T-helper 2 cell (primary cell): ENCODE measurements at places on chromosomes 4 and X.

- no peak for DNase-seq
These were observed at the start of gene TCEAL9 for GRCh38 chrX:103356130-103356798. Gene TCEAL9, plus strand, starts transcription at chrX:103356506. Its CDS starts 1,179 bp downstream, at chrX:103357685.

GRCh38 chrX:5490786-5491563 is 737.7 kb downstream of the NLGN4X start:
- no peak for DNase-seq

DNA sequence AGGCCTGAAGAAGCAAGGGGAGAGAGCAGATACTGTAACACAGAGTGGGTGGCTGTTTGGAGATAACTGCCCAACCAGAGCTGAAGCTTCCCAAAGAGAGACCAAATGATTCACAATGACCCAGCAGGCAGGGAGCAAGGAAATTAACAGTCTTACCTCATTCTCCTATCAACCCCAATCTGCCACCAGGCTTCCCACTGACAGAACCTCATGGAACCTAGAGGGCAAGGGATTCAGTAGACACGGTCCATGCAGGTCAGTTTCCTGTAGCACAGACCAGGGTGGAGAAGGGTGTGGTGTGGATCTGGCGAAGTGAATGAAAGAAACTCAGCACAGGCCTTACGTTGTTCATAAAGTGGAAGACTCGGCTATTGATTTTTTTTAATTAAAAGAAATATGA is 60.7 kb upstream of the ALB start:
- no peak for DNase-seq

GRCh38 chr4:139312552-139313332 is 10.5 kb upstream of the NDUFC1 start:
- DNase-seq: no peak

GRCh38 chrX:68018248-68019203 is 414.8 kb downstream of the OPHN1 start:
- DNase-seq: no peak

DNA sequence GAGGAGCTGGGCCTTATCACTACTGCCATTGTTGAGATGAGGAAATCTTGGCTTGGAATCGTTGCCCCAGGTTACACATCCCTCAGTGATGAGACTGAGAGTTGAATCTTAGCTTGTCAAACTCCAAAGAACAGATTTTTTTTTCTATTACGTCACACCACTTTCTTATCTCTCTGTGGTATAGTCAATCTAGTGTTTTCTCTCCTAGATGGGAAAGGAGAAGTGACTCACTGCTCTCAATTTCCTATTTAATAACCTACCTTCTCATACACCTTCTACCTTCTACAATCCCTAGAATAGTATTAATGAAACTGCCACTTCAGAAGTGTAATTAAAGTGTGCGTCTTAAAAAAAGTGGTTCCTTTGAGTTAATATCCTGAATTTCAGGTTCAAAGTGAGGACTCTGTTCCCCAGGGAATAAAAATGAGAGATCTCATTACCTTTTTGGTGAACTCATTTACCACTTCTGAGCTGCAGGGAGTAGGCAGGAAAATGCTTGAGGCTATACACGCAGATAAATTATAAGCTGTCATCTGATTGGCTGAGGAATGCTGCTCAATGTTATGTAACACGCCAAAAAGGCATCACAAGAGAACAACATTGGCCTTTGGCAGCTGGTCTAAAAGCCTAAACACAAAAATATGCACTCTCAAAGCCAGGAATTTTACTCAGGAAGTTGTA is 59.3 kb downstream of the MAD2L1 start:
- no peak for DNase-seq

DNA sequence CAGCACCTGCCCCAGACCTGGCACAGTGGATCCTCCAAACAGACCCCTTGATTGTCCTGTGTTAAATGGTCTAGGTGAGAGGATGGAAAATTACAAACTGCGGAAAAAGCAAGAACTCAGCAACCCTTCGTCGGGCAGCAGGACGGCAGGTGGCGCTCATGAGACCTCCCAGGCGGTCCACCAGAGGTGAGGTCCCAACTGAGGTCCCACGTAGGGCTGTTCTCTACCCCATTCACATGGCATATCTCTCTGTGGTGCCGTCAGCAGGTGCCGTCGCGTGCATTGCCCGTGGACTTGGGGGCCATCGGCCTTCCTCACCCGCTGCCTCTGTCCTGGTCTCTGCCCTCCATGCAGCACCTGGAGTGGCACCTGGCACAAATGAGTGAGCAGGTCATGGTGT is 88.2 kb downstream of the CRMP1 start:
- DNase-seq: no peak

- DNase-seq: peak; percentile 7
These were observed 62.7 kb downstream of the GAB1 start for GRCh38 chr4:143399113-143399949.

- DNase-seq: no peak
These were observed 51.5 kb upstream of the RAP2C start for GRCh38 chrX:132270699-132271098.

DNA sequence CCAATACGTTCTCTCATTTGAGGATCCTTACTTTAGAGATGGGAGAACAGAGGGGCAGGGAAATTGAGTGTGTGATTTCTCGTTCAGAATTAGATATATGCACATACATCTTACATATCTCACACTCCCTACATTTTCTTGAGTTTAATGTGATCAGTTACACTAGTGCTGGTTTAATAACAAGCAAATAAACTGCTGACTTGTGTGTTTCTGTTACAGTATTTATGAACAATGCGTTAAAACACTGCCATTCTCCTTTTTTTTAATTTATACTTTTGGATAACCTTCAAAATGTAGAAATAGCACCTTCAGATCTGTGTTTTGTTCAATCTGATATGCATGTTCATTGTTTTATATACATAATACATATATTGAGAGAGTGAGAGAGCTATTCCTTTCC is 130.1 kb downstream of the KLHL8 start:
- no peak for DNase-seq

- no peak for DNase-seq
These were observed 10.4 kb downstream of the DCTD start for GRCh38 chr4:182906786-182907185.

DNA sequence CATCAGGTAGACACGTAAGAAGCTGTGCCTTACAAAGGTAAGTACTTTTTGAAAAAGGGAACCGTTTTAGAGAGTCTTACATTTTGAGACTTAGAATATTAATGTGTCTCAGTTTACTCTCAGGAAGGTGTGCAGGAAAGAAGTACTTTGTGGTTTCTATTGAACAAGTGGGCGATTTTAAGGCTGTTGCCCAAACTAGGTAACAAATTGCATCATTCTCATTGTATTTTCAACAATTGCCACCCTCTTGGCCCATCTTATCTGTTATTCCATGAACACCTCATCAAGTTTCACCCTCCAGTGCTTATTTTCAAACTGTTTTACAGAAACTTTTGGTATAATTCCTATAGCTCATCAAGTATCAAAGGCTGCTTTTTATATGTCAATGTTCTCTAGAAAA is 158.3 kb downstream of the SLC4A4 start:
- no peak for DNase-seq

DNA sequence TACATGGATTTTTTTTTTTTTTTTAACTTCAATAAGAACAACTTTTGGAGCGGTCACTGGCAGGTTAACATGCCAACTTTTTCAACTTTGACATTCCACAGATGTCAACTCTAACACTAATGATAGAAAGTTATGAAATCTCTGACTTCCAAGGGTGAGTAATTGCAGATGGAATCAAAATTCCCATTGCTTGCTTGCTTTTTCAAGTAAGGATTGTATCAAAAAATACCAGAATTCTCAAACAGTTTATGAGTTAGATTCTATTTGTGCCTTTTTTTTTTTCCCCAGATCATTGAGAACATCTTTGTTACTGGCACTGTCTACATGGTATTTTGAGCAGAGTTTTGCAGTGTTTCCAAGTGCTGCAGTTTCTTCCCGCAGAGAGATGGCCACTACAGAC is 50.3 kb upstream of the OTUD4 start:
- DNase-seq: no peak

GRCh38 chr4:185542626-185543315 is 7.5 kb upstream of the PDLIM3 start:
- DNase-seq: no peak

DNA sequence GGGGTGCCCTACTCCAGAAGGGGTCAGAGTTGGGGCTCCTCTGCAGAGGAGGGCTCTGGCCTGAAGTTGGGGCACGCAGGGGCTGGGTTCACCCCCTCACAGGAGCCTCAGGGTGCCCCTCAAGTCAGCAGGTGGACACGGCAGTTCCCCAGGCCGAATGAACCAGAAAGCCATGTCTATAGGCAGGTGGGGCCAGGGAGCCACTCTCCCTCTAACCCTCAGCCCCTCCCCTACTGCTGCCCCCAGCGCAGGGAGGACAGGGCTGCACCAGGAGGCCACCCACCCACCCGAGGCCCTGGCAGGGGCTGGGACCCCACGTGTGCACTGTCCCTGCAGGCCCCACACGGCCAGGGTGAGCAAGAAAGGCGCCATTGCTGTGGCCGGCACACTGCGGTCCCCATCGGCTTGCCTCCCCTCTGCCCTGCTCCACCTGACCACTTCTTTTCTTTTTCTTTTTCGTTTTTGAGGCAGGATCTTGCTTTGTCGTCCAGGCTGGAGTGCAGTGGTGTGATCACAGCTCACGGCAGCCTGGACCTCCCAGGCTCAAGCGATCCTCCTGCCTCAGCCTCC is 83.8 kb downstream of the FAM53A start:
- no peak for DNase-seq

DNA sequence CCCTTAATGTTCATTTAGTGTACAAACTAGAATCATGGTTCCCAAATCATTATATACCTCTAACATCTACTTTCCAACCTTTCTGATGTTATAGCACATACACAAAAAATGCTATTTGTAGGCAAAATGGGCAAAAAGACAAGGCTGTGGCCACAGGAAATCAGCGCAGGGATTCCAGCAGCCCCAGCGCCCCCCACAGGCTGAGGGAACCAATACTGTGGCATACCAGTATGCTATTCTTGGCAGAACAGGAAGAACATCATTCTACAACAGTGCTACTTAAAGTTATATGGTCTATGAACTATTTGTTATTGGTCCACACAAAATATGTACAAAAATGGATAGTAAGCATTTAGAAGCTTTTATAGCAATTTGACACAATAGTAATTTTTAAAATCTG is 25.3 kb downstream of the STEEP1 start:
- DNase-seq: no peak
